ENCODE measurements at places on chromosomes 7 and 10.

DNA sequence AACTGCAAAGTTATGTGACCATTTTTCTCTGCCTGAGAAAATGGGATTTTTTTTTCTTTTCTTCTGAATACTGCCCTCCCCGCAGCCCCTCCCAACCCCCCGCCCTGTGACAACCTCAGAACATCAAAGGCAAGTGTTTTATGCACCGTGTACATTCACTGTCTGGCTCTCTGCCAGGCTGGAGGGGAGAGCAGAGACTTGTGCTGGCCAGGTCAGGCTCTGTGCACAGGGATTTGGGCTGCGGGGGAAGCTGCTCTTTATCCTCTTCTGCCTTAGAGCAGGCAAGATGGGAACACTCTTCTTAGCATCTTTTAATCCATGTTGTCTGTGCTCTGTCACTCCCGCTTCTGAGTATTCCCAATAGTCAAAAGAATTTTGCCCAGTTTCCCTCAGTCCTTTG, 195.1 kb downstream of the CCSER2 start:
- no peak for DNase-seq

DNA sequence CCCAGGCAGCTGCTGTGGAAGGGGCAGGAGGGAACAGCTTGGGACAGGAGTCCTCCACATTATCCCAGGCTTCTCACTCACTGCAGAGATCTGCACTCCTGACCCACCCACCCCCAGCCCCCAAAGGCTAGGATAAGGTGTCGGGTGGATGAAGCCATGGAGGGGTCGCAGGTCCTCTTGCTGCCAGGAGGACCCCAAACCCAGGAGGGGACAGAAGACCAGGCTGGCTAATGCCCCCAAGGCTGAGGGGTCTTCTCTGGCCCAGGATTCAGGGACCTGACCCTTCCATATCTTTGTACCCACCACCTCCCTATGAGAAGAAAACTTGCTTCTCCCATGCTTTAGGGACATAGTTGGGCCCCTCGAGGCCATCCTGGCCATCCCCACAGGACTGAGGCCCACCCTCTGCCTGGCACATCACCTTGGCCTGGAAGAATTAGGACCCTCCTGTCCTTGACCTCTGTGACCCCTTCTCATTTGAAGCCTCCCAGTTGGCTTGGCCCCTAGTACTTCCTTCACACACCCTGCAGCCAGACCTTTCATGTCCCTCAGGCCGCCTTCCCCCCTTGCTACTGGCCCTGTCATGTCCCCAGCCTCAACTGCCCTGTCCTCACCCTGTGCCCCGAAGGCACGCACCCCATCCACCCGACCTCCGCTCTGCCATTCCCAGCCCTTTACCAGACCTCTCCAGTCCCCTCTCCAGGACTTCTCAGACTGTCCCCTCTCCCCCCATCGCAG, 21.6 kb downstream of the KCNH2 start:
- no peak for DNase-seq

- DNase-seq = no peak
Measured at GRCh38 chr10:4291990-4292389, 507.0 kb upstream of the KLF6 start.

- DNase-seq = no peak
Measured at GRCh38 chr10:62175251-62175650, 93.4 kb downstream of the RTKN2 start.

- DNase-seq = no peak
Measured at GRCh38 chr10:48651839-48652238, 32.8 kb upstream of the WDFY4 start.

GRCh38 chr7:2689343-2689847, 1.4 kb downstream of the AMZ1 start:
- DNase-seq = no peak

- no peak for DNase-seq
Measured at GRCh38 chr7:17030559-17030958, 148.8 kb upstream of the AGR3 start.

- DNase-seq = no peak
Measured at GRCh38 chr7:56174875-56175760, 58.9 kb upstream of the NUPR2 start.

- no peak for DNase-seq
Measured at GRCh38 chr10:16653224-16653623, 131.5 kb upstream of the C1QL3 start.

DNA sequence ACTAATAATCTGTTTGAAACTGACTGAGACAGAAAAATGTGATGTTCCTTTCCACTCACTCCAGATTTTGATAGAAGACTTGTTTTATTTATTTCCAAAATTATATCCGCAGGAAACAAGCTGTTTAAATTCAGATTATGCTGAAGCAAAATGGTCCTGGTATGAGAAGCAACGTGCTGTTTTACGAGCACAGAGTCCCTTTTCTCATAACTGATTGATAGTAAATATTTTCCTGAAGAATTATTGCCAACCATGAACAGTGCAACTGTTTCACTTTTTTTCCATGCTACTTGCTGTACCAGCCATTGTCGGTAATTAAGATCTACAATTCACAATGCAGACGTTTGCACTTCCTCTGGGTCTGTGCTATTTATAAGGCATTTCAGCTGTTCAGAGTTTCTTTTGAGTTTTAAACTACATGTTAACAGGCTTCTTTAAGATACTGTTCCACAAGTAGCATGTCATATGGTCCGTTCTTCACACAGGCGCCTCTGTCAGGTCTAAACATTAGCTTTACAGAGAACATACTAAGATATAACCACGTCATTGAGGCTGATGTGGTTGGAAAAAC, 103.8 kb downstream of the POLL start:
- no peak for DNase-seq

DNA sequence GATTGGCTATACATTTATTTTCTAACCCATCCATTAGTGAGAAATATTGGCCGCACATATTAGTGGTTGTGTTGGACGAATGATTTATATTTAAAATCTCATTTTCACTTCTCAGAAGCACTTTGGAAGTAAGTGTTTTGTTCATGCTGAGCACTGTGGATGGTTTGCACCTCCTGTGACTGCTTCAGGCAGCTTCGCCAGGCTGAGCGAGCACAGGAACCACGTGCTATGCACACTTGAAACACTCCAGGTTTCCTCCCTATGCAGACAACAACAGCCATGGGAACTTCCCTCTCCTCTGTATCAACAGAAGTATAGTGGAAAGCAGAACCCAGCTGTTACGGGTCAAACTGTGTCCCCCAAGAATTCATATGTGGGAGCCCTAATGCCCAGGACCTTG, 67.3 kb upstream of the WDR11 start:
- DNase-seq = no peak

DNA sequence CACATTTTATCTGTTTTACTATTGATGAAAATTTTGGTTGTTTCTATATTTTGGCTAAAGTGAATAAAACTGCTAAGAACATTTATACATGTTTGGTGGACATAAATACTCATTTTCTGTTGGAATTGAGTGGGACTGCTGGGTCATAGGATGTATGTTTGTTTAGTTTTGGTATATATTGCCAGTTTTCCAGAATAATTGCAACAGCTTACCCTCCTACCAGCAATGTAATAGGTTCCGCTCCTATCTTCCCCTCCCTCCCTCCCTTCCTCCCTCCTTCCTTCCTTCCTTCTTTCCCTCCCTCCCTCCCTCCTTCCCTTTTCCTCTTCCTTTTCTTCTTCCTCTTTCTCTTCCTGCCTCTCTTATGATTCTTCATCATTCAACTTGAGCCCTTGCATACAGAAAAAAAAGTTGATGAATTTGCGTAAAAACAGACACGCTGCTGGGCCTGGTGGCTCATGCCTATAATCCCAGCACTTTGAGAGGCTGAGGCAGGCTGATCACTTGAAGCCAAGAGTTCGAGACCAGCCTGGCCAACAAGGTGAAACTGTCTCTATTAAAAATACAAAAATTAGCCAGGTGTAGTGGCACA, 23.5 kb downstream of the VKORC1L1 start:
- no peak for DNase-seq

- no peak for DNase-seq
Measured at GRCh38 chr10:126301701-126302475, 86.4 kb downstream of the ADAM12 start.

GRCh38 chr10:119222966-119223386, 15.6 kb downstream of the GRK5 start:
- no peak for DNase-seq

DNA sequence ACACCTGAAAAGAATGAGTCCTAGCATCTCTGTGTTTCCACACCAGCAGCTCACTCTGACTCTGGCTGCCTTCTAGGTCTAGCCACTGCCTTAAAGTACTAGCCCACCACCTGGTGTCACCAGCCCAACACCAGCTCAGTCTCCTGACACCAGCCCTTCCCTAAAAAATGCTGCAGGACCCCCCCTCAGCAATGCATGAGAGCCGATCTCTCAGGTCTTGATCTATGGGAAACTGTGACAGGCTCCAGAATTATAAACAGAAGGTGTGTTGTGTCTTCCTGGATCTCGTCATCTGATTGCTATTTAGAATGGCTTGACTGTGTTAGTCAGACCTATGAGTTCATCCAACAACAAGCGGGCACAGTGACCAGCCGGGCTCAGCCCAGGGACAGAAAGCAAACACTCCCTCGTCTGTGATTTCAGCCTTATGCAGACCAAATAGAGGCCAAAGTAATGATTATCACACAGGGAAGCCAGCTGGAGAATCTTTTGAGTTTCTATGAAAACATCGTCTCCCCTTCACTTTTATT, 66.6 kb downstream of the CUBN start:
- no peak for DNase-seq

- DNase-seq = no peak
Measured at GRCh38 chr10:22700489-22700888, 13.9 kb downstream of the PIP4K2A start.

- no peak for DNase-seq
Measured at GRCh38 chr10:130179640-130180039, 43.4 kb downstream of the GLRX3 start.

DNA sequence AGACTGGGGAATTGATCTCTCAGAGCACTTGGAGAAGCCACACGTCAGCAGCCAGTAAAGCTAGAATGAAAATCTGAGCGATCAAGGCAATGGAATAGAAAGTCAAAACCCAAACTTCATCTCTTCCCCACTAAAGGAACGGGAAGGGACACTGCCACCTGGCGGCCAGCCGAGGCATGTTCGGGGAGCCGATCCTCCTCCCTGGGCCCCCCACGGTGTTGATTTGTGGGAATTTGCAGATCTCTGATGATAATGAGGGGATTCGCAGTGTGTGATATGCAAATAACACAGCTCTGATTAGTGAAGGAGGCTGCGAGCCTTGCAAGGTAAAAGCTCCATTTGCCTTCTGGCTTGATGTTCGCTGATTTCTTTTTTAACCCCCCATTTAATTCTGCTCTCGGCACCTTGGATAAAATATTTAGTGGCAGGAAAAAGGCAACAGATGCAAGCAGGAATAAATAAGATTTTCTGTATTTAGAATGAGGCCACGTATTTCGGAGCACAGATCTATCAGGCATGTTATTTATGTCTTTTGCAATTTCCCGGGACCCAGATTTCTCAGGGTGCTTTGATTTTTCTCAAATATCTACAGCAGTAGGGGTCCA, 258.6 kb downstream of the PAXIP1 start:
- DNase-seq = peak; percentile 60

DNA sequence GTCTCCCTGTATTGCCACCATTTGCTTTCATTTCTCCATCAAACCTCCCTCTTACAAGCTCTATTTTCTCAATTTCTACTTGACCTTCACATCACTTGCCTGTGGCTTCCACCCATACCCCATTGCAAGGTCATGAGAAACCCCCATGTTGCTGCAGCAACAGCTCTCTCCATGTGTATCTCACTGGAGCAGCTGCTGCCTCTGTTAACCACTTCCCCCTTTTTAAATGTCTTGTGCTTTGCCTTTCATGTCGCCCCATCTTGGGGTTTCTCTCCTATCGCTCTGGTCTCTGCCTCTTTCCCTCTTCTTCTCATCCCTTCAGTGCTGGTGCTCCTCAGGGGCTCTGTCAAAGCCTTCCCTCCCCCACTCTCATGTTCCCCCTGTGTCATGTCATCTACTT, 148.8 kb downstream of the CHN2 start:
- DNase-seq = no peak

DNA sequence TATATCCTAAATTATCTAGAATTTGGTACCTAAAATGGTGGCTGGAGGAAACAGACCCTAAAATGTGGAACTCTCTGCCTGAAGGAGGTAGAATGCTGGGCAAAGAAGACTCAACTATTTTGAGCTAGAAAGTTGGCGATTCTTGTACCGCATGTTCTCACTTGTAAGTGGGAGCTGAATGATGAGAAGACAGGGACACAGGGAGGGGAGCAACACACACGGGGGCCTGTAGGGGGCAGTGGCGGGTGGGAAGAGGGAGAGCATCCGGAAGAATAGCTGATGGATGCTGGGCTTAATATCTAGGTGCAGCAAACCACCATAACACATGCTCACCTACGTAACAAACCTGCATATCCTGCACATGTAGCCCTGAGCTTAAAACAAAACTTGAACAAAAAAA, 250.6 kb downstream of the CALN1 start:
- no peak for DNase-seq

DNA sequence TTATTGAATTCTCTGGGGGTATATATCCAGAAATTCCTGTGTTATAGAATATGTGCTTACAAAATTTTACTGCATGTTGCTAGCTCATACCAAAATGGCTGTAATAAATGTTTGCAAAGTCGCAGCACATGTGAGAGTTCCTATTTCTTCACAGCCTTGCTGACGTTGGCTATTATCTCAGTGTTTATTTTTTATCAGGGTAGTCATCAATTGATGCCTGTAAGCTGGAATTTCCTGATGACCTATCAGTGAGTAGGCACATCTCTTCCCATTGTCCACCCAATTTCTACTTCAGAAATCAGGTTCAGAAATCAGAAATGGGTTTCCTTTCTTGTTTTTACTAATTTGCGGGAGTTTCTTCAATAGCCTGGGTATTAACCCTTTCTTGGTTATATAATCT, 268.1 kb upstream of the FZD8 start:
- no peak for DNase-seq

DNA sequence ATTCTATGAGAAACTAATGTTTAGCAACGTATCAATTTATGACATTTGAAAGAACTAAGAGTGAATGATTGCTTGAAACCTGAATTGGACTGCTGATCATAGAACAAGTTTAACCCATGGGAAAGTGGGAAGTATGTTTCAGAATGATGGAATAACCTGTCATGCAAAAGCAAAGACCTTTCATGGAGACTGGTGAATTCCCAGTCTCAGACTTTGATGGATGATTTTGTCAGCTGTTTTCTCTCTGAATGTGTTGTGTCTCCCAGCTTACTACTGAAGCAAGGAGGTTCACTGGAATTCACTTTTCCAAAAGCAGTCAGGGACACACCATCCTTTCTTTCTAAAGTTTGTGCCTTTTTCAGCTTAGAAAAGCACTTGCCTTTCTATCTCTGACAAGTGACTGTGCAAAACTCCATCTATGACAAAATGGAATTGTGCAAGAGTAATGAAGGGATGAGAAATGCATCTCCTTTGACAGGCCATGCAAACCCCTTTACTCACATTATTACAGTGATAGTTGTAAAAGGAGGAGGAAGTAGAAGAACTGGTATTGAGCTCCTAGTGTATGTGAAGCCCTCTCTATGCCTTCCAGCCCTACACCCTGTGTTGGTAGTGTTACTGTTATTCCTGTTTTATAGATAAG, 176.1 kb downstream of the PRKG1 start:
- no peak for DNase-seq

- DNase-seq = no peak
Measured at GRCh38 chr7:69790977-69791724, 192.9 kb downstream of the AUTS2 start.

GRCh38 chr10:28285816-28286215, 17.0 kb downstream of the MPP7 start:
- no peak for DNase-seq

- no peak for DNase-seq
Measured at GRCh38 chr7:65749518-65749917, 123.4 kb upstream of the VKORC1L1 start.

GRCh38 chr10:78571891-78572290, 496.9 kb upstream of the ZMIZ1 start:
- DNase-seq = no peak

All from GM13977 (cell line).